PC-9 (cell line): ENCODE measurements at places on chromosomes 6 and 20. TPM values are rescaled to one million over a fixed set of nuclear protein-coding genes. Genes with fewer than 3 reads are reported as not detected.
A peak's percentile ranks its signal among the peaks of the same experiment; 100 is the strongest.

DNA sequence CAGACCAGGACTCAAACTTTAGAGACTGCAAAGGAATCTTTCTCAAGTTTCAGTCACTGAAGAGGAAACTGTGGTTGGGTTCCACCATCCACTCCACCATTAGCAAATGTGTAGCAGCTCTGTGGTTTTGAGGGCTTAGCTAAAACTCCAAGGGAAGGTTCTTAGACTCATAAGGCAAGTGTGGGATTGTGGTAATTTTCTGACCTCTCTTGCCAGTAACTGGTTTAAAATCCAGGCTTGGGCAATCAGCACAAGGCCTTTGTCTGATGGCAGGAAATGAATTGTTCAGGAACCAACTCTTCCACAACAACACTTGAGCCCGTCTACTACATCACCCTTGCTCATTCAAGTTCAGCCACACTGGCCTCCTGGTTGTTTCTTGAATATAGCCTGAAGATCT, 68.6 kb upstream of the FBXL4 start:
- no peaks in the 10 kb centered on the region for H3K27me3 ChIP-seq
- no peak overlapping the region for H3K4me3 ChIP-seq
- H3K27ac ChIP-seq, result no peak overlapping the region
- H3K4me1 ChIP-seq, result peaks cover 19% of the 10 kb centered on the region
- no peak for DNase-seq

GUCA1A gene
- total RNA-seq, result not detected in 2 replicates

- H3K27ac ChIP-seq, result no peak overlapping the region
- H3K4me3 ChIP-seq, result no peak overlapping the region
- no peaks in the 10 kb centered on the region for H3K36me3 ChIP-seq
- peaks cover 4% of the 10 kb centered on the region; the same call in 1 of the 2 replicates for H3K4me1 ChIP-seq
- no peaks in the 10 kb centered on the region for H3K27me3 ChIP-seq
These were observed 47.3 kb downstream of the GJA1 start for GRCh38 chr6:121482751-121483150.

GRCh38 chr6:98587555-98587954, 246.8 kb upstream of the POU3F2 start:
- no peaks in the 10 kb centered on the region for H3K4me1 ChIP-seq
- DNase-seq, result no peak
- H3K27me3 ChIP-seq, result no peaks in the 10 kb centered on the region
- no peak overlapping the region for H3K27ac ChIP-seq
- H3K4me3 ChIP-seq, result no peak overlapping the region

TRIM10 gene
- not detected in 2 replicates for total RNA-seq

DNA sequence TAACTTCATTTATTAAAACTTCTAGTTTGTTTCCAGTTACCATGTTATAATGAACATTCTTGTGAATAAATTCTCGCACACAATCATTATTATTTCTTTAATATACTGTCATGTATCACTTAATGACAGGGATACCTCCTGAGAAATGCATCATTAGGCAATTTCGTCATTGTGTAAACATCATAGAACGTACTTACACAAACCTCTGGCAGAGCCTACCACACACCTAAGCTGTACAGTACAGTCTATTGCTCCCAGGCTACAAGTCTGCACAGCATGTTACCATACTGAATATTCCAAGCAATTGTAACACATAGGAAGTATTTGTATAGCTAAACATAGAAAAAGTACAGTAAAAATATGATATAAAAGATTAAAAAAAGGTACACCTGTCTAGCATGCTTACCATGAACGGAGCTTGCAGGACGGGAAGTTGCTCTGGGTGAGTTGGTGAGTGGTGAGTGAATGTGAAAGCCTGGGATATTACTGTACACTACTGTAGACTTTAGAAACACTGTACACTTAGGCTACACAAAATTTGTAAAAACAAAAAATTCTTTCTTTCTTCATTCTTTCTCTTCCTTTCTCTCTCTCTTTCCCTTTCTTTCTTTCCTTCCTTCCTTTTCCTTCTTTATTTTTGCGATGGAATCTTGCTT, 268.2 kb upstream of the SOX4 start:
- H3K36me3 ChIP-seq, result no peaks in the 10 kb centered on the region
- 0 out of 2 replicates have a peak, but pooled peaks cover 4% of the 10 kb centered on the region for H3K4me1 ChIP-seq
- no peak overlapping the region for H3K4me3 ChIP-seq
- no peaks in the 10 kb centered on the region for H3K27me3 ChIP-seq
- no peak for DNase-seq

HSF2 gene
- total RNA-seq, result 12.4 and 15.5 TPM in 2 replicates

LPIN3 gene
- total RNA-seq, result 12.1 and 15.4 TPM in 2 replicates

- no peak for DNase-seq
- no peak overlapping the region for H3K4me3 ChIP-seq
- H3K27me3 ChIP-seq, result no peaks in the 10 kb centered on the region
- no peaks in the 10 kb centered on the region for H3K4me1 ChIP-seq
- H3K27ac ChIP-seq, result no peak overlapping the region
These were observed 429.1 kb downstream of the HTR1B start for GRCh38 chr6:77034161-77034560.

DNA sequence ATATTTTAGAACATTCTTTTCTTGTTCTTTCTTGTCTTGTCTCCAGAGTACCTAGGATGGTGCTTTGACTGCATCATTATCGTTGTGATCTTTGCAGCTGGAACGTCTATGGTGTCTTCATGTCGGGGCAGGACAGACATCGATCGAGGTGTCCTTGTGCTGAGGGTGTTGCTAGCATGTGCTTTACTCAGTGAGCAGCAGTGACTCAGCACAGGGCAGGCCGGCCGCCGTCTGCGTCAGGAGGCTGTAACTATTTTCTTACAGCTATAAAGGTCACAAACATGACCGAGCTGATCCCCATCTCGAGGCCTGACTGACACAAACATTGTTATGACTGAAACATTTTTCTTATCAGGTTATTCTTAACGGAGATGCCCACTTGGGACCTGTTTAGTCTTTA, 14.9 kb upstream of the CTCFL start:
- H3K36me3 ChIP-seq, result no peaks in the 10 kb centered on the region
- no peak overlapping the region for H3K27ac ChIP-seq
- H3K4me3 ChIP-seq, result no peak overlapping the region
- peaks cover 99% of the 10 kb centered on the region for H3K27me3 ChIP-seq
- no peak for DNase-seq
- H3K4me1 ChIP-seq, result no peaks in the 10 kb centered on the region

GRCh38 chr20:14691994-14692393, 354.6 kb upstream of the FLRT3 start:
- DNase-seq, result no peak
- no peak overlapping the region for H3K4me3 ChIP-seq
- H3K27me3 ChIP-seq, result no peaks in the 10 kb centered on the region
- no peaks in the 10 kb centered on the region for H3K36me3 ChIP-seq

GRCh38 chr20:47253872-47254271, 102.6 kb downstream of the ZMYND8 start:
- H3K4me1 ChIP-seq, result no peaks in the 10 kb centered on the region
- no peak overlapping the region for H3K4me3 ChIP-seq
- DNase-seq, result no peak
- H3K27ac ChIP-seq, result no peak overlapping the region

DNA sequence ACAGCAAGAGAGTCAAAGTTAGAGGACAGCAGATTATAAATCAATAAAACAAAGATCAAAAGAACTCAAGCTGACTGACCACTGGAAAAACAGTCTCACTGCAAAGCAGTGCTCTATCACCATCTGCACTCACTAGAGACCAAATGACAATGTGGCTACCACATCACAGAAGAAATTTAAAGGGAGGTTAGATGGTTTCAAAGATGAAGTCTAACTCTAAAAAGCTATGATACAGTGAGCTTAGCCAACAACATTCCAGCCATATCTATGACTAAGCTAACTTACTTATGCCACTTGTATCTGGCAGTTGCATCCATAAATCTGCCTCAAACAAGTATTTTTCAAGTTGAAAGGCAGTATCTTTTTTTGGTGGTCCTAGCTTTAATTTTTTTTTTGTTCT, 68.6 kb downstream of the ARHGAP18 start:
- H3K27ac ChIP-seq, result no peak overlapping the region
- H3K4me1 ChIP-seq, result peaks cover 27% of the 10 kb centered on the region
- H3K27me3 ChIP-seq, result no peaks in the 10 kb centered on the region
- no peak overlapping the region for H3K4me3 ChIP-seq
- H3K36me3 ChIP-seq, result no peaks in the 10 kb centered on the region

DNA sequence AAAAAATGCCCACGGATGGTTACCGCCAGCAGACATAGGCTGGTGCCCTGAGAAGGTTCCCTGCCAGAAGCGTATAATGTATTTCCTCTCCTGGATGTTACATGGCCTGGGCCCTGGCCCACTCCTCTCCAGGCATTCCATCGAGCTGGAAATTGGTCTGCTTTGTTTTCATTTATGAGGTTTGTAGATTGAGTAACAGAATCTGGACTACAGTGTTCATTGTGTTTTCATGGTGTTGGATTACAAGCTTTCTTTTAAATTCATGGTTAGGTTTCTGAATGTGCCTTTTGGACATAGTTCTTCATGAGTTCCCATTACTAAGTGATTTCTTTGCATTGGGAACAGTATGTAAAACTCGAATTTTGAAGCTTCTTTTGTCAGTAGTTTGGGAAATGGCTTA, 6.4 kb downstream of the TIAM2 start:
- no peaks in the 10 kb centered on the region for H3K36me3 ChIP-seq
- H3K4me3 ChIP-seq, result no peak overlapping the region
- no peak for DNase-seq
- peaks cover 12% of the 10 kb centered on the region for H3K4me1 ChIP-seq
- no peak overlapping the region for H3K27ac ChIP-seq

- DNase-seq, result no peak
- no peaks in the 10 kb centered on the region for H3K27me3 ChIP-seq
- no peak overlapping the region for H3K4me3 ChIP-seq
- H3K27ac ChIP-seq, result no peak overlapping the region
- H3K36me3 ChIP-seq, result no peaks in the 10 kb centered on the region
These were observed 93.6 kb upstream of the TAB2 start for GRCh38 chr6:149223904-149224351.

TBX18 gene
- total RNA-seq, result not detected in 2 replicates

GRCh38 chr20:50487397-50487796, 22.8 kb upstream of the PTPN1 start:
- peaks cover 3% of the 10 kb centered on the region for H3K4me1 ChIP-seq
- H3K36me3 ChIP-seq, result no peaks in the 10 kb centered on the region
- no peak overlapping the region for H3K4me3 ChIP-seq
- no peaks in the 10 kb centered on the region for H3K27me3 ChIP-seq
- no peak overlapping the region for H3K27ac ChIP-seq
- no peak for DNase-seq

DNA sequence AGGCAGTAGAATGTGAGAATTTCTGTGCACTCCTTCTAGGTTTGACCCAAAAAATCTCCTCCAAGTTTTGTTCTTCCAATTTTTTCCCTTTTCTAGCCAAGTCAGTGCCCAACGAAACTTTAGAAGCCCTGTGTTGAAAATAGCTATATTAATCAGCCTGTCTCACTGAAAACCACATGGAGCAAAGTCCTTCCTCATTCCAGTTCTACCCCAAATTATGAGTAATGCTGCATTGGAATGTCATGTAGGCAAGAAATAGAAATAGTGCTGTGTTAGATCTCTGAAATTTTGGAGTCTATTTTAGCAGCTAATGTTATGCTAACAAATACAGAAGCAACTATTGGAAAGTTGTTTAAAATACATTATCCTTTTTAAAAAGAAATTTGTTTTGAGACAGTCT, 725.5 kb downstream of the TBC1D32 start:
- peak overlapping the region; percentile 30 for H3K27ac ChIP-seq
- H3K4me3 ChIP-seq, result no peak overlapping the region
- DNase-seq, result peak; percentile 62
- H3K27me3 ChIP-seq, result no peaks in the 10 kb centered on the region
- peaks cover 10% of the 10 kb centered on the region; the same call in 1 of the 2 replicates for H3K4me1 ChIP-seq

DNA sequence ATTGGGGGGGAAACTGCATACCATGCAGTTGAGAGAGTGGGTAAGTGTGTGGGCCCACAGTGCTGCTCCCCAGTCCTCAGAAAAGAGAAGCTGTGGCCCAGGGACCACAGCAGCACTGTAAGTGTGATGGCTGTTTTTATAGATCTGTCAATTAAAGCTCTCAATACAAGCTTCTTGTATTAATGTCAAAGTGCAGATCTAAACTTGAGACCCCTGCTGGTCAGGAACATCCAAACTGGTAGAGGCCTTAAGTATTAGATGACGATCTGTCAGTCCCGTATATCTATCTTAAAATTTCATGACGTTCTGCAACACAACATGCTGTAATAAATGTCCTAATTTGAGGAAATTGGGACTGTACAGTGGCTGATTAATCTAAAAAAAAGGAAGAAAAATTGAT, 74.8 kb downstream of the TULP4 start:
- H3K27ac ChIP-seq, result no peak overlapping the region
- H3K4me3 ChIP-seq, result no peak overlapping the region

DNA sequence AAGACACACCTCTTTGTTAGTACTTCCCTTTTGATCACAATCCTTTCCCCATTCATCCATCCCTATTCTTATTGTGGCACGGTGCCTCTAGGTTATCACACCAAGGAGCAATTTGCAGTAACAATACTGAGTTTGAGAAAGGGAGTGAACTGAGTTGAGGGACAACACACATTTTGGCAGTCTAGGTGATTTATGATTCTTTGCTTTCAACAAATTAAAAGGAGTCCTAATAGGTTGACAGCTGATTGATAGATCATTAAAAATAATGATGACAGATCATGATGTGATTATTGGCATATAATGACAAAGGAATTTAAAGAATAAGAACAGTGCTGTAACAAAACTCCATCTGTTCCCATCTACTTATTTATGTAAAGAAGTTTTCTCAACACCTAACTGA, 36.7 kb downstream of the IMPG1 start:
- H3K27ac ChIP-seq, result no peak overlapping the region
- H3K4me1 ChIP-seq, result no peaks in the 10 kb centered on the region
- H3K27me3 ChIP-seq, result no peaks in the 10 kb centered on the region
- no peak overlapping the region for H3K4me3 ChIP-seq
- H3K36me3 ChIP-seq, result no peaks in the 10 kb centered on the region

GRCh38 chr20:57465486-57465885, 59.5 kb downstream of the CTCFL start:
- H3K4me1 ChIP-seq, result no peaks in the 10 kb centered on the region
- no peaks in the 10 kb centered on the region for H3K36me3 ChIP-seq
- H3K27me3 ChIP-seq, result peaks cover 70% of the 10 kb centered on the region
- H3K27ac ChIP-seq, result no peak overlapping the region
